GM19239 (cell line): ENCODE measurements at places on chromosomes 12 and 14.

DNA sequence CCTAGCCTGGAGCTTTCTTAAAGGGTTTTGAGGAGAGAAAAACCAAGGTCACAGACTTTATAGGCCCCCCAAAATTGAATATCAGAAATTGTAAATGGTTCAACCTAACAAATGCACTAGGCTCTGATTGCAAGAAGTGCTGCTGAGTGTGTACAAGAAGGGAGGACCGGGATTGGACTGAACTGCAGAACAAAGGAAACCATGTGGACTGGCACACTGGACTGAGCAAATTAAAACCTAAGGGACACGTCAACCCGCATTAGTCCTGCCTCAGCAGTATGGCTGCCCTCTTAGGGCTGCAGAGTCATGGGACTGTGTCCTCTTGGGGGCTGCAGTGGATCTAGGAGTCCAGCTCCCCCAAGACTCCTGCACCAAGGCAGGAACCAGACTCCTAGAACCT lies 842 bp upstream of the CISTR start:
- no peak for DNase-seq

- DNase-seq = no peak
Measured at GRCh38 chr14:66476964-66477363, 9.2 kb upstream of the CCDC196 start.

DNA sequence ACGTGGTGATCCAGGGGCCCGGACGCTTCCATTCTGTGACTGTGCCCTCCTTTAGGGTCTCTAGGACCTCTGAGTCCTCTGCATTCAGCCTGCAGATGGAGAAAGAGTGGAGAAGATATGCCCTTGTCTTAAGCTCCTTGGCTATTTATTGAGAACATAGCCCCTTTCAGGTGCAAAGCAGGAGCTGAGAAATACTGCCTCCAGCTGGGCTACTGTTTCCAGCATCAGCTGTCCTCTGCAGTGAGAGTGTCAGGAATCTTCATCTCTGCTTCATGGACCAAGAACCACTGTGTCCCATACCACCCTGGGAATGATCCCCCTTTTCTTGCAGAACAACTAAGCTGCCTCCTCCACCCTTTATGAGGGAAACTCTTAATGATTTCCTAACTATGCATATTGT lies 47.8 kb upstream of the CEP83 start:
- DNase-seq = no peak

GRCh38 chr14:76657846-76658245 lies 103.4 kb upstream of the VASH1 start:
- no peak for DNase-seq

GRCh38 chr14:38836539-38836938 lies 266.5 kb downstream of the SEC23A start:
- no peak for DNase-seq

GRCh38 chr14:92529903-92530302 lies 16.3 kb downstream of the RIN3 start:
- no peak for DNase-seq

GRCh38 chr12:92784797-92785562 lies 82.2 kb downstream of the PLEKHG7 start:
- DNase-seq = peak; percentile 35

GRCh38 chr12:61220337-61220736 lies 1039.9 kb upstream of the USP15 start:
- no peak for DNase-seq

DNA sequence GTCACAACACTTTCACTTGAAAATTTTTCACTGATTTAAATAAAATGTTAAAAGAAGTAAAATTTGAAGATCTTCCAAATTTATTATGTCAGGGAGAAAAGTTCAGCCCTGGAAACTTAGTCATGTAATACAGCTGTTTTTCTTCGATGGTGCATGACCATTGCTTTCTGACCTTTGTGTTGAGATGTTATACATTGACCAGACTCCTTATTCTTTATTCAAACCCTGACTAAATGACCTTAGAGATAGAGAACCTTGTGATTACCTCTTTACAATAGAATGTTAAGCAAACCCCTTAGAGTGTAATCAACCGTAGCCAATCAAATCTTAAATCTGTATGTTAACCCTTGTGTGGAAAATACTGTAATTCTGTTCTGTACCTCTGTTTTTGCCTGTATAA lies 34.5 kb downstream of the PLCZ1 start:
- no peak for DNase-seq

DNA sequence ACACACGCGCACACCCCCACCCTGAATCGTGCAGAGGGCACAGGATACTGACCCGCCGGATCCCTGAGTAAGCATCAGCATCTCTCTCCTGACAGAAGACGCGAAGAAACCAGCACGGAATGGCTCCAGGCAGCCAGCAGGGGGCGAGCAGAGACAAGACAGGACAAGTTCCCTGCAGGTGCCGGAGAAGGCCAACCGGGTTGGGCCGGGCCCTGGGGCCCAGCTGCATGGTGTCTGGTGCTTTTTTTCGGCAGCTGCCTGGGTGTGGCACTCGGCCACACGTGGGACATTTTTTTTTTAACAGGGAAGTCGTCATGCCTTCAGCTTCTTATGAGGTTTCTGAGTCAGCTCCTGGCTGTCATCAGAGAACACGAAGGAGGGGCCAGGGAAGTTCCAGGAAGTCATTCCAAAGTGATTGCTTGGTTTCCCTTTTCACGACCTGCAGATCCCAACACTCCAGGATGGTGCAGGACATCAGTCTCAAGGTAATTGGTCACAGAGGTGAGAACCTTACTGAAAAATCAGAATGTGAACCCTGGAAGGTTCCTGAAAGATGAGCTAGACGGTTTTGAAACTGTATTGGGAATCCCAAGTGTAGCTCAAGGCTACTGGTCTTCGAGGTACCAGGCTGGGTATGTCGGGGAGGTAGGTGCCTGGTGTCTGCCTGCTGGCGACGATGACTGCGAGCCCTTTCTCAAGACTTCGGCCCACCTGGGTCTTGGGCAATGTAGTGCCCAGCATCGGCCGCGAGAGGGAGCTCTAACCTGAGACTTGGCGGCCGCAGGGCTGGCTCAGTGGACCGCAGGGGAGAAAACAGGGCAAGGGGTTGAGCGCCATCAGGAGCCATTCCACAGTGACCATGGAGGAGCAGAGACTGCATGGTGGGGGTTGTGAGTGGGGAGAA lies 190.8 kb upstream of the PRMT8 start:
- DNase-seq = peak; percentile 90

DNA sequence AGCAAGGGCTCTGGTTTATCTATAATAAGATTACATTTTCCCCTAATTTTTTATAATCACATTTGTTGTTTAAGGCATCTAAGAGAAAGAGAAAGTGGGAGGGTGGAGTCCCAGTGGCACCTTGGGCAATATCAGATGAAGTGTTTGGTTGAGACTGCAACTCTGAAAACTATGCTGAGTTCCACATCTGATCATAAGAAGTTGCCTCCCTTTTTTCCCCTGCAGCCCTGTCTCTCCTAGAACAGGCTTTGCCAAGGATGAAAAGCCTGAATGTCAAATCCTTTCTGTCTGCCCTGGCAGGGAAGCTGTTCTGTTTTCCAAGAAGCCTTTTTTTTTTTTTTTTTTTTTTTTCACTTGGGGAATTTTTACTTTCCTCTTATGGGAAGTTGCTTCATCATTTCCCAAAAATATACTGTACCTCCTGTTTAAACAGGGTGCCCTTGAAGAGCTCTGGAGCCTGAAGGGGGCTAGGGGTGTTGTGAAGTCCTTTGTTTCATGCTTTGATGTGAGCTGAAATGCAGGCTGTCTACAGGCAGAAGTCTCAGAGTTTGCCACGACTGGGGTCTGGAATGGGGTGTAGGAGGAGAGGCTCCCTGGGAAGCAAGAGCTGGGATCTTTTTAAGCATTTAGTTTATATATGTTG lies 71.3 kb downstream of the SUSD6 start:
- DNase-seq = no peak

- DNase-seq = no peak
Measured at GRCh38 chr12:66584673-66585072, 94.2 kb downstream of the GRIP1 start.

DNA sequence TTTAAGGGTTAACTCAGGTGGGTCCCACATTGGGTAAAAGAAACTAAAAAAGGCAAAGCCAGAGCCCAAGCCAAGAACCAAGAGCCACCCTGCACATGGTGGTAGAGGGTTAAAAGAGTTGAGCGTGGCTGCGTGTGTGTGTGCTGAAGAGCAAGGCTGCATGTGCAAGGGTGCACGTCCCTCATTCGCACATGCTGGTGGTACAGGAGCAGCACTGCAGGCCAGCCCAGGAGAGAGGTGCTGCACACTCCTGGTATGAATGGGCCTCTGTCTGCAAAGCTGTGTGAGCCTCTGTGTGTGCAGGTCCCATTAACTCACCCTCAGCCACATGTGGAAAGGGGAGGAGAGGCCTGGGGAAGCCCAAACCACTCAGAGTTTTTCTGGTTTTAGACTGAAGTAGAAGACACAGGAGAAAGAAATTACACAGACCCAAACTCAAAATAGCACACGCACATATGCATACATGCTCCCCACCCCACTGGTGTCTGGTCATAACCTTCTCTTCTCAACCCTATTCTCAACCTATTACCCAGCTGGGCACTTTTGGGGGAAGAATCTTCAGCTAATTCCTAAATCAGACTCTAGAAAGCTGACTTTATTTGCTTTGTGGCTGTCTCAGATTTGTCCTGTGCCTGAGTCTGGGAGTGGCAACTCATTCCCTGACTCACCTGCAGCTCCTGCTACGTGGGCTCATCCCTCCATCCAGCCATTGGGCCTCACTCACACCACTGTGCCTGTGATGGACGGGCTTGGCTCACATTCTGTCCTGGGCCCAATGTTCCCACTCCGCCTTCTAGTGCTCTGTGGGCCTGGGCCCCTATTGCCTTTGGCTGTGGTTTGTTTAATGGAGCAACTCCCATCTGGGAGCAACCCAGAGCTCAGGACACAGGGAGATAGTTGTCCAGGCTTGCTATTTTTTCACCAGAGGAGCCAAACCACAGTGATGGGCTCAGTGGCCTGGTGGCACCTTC lies 30.8 kb upstream of the COL2A1 start:
- DNase-seq = no peak

- DNase-seq = no peak
Measured at GRCh38 chr12:68393417-68393816, 61.3 kb upstream of the MDM1 start.

DNA sequence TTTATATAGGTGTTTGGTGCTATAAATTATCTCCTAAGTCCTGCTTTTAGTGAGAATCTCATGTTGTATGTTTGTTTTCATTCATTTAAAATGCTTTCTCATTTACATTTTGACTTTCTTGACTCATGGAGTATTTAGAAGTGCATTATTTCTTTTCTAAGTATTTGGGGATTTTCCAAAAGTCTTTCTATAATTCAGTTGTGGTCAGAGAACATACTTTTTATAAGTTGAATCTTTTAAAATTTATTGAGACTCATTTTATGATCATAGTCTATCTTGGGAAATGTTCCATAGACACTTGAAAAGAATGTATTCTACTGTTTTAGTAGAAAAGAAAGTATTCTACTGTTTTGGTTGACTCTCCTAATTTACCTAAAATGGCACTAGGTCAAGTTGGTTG lies 168.2 kb downstream of the AKAP6 start:
- DNase-seq = no peak

- no peak for DNase-seq
Measured at GRCh38 chr14:66043921-66044320, 442.2 kb upstream of the CCDC196 start.

- no peak for DNase-seq
Measured at GRCh38 chr12:106682594-106683234, 91.8 kb upstream of the RIC8B start.

DNA sequence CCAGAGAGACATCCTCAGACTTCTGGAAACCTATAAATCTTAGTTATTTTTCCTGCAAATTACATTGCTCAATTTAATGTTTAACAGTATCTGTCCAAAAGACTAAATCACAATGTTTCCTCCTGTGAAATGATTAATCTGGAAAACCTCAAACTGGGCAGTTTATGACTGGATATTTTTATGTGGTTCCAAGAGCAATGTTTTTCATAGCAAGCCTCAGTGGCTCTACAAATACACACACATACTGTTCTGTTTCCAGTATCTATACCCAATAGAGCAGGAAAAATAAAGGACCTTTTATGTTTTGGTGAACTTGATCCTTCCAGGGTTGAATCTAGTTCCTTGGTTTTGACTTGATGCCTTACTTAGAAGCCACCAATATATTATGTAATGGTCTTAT lies 9.2 kb downstream of the NID2 start:
- DNase-seq = no peak

DNA sequence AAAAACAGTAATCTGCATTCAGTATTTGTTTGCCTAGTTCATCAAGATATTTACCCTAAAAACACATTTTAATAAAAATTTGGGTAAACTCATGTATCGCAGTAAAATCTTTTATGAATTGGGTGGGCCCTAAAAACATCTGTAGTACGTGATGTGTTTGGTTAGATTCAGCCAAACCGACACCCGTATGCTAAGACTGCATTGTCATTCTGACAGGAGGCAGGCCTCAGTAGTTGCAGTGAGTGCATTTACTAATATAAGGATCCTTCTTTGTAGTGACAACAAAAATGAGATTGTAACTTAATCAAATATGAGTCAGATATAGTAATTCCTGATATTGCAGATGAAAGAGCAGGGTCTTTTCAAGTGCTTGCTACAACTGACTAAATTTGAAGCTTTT lies 191.8 kb downstream of the SLC16A7 start:
- no peak for DNase-seq

DNA sequence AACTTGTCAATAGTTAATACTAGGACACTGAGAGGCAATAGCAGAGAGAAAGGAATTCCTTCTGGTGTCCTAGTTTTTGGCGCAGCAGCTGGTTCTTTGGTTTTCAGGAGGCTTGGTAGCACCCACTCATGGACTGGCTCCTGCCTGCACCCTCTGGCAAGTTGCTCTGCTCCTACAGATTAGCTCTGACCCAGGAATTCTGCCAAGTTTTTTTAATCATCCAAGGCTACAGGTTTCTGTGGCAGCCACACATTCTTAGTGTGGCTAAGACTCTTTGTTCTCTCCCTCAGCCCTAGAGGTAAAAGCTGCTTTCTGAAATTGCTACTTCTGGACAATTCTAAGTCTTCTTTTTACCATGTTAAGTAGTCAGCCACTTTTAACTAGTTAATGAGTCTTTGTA lies 72.0 kb upstream of the FKBP4 start:
- DNase-seq = no peak

DNA sequence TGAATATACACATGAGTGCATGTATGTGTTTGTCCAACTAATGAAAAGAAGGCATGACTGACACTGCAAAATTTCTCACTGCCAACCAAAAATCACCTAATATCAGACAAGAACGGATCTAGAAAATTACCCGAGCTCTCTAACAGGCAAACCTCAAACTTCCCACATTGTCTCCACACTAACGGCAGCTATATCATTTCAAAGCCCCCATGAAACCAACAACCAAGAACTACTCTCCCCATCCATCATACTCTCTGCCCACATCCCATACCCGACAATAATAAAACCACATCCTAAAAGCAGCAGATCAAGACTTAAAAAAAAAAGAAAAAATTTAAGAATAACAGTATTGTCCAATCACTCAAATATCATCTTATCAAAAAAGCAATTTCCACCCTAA lies 227.1 kb downstream of the CEP128 start:
- DNase-seq = no peak
